Activated naive CD4-positive, alpha-beta T cell treated with anti-CD3 and anti-CD28 coated beads for 36 hours (primary cell): ENCODE measurements at places on chromosomes 3 and 15. TPM values are rescaled to one million over a fixed set of nuclear protein-coding genes. Genes with fewer than 3 reads are reported as not detected.

Gene IGDCC3
- total RNA-seq: not detected

Gene PCSK6
- total RNA-seq: 0.64 TPM

Gene TERC
- 16.0 TPM for total RNA-seq

Gene MESP1
- total RNA-seq: 4.4 TPM

Gene PLSCR5
- total RNA-seq: not detected

Gene CASR
- total RNA-seq: not detected

Gene GOLGA8S
- 0.05 TPM for total RNA-seq

Gene CLCN2
- total RNA-seq: 2.9 TPM

Gene SUCNR1
- total RNA-seq: not detected

Gene CA12
- total RNA-seq: not detected

Gene LRRC58
- 17.6 TPM for total RNA-seq
